ENCODE measurements at places on chromosomes 11 and 22.

DNA sequence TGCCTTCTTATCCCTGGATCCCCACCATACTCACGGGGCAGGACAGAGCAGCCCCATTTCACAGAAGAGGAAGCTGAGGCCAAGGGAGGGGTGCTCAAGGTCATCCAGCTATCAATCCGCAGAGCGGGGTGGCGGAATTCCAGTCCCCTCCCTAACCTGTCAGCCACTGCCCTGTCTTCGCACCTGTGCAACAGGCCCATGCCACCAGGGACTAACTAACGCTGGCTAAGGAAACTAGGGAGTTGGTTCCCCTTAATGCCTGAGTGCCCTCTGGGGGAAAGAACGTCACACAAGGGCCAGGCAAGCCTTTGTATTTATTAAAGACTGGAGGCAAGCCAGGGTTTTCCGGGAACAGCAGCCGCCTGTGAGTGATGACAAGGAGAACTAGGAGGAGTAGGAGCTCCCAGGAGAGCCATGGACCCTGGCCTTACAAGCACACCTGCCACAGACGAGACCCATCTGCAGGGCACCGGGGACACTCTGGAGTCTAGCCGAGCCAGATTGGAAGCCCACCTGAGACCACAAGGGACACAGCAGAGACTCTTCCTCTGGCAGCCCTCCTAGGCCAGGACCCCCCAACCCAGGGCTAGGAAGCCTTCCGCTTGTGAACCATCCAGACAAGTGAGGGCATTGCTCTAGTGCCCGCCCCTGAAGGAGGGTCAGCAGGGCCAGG lies 64.4 kb downstream of the MYH9 start:
- no peak for DNase-seq

DNA sequence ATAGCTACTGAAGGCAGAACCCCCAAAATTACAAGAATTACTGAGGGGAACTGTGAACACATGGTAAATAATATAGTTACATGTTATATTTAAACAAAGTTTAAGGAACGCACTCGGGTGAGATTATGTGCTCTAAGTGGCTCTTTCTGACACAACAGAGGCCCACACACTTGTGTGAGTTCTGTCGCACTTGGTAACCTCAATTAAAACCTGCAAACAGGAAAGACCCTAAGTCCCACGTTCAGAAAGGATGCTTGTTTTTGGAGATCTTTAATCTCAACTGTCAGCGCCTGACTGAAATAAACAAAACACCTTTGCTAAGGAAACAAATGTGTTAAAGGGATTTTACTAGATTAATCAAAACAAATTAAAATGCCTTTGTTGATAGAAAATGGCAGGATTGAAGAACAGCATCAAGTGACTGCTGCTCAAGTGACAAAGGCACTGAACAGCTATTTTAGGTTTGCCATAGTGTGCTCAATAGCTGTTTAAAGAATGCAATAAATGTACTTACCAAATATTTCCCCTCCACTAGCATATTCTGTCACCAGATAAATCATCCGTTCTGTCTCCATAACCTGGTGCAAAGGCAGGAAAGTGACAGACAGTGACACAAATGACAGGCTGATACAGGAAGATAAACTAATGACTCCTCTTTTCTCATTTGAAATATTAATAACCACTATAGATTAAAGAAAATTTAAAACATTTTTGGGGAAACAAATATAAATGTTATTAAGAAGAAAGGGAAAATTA lies 116.3 kb upstream of the APOA1 start:
- no peak for DNase-seq

DNA sequence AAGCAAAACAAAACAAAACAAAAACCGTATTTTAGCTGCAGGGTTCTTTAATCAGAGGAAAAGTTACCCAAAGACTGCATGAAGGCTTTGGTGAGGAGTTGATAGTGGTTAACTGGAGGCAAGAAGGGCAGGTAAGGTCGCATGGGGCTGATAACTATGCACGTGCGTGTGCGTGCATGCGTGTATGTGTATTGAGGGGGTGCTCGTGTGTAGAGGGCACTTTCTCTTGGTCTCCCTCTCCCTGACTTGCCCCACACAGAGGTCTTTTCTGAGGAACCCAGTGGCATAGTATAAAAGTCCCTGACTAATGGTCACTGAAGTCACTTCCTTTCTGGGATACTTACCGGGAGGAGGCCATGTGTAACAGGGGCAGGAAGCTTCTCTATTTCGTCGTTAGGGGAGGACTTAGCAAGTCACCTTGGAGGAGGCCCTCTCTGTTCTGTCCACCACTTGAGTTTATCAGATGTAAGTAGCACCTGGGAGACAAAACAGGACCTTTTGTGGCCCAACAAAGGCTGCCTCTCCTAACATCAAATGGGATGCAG lies 20.1 kb upstream of the FCHSD2 start:
- DNase-seq: no peak

GRCh38 chr11:34624069-34624468 lies 3.2 kb downstream of the EHF start:
- no peak for DNase-seq

DNA sequence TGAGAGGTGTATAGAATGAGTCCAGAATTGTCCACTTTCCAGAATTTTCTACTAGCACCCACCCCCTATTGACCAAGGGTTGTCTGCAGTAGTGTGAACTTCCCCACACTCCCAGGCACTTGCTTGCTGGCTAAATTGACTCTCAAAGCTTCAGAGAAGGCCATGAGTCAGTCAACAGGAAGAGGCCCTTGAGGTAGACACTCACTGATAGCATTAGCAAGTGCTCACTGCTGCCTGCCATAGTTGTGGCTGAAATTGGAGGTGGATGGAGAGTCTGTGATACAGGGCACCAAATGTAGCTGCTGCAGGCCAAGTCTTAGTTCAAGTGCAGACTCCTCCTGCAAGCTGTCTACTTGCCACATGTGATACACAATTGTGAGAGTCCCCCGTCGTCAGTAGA lies 156.8 kb downstream of the SPON1 start:
- peak; percentile 1 for DNase-seq
